ENCODE measurements at places on chromosomes 1 and 21. TPM values are rescaled to one million over a fixed set of nuclear protein-coding genes. Genes with fewer than 3 reads are reported as not detected.

MPL gene
- not detected for total RNA-seq

NEK2 gene
- 43.3 TPM for total RNA-seq

SLFNL1 gene
- total RNA-seq = 0.28 TPM

FCRLA gene
- total RNA-seq = 2.3 TPM

SRSF10 gene
- total RNA-seq = 77.8 TPM

ZNF695 gene
- 0.56 TPM for total RNA-seq

ASAP3 gene
- total RNA-seq = 10.5 TPM

NBPF6 gene
- total RNA-seq = not detected

KIAA0319L gene
- 40.5 TPM for total RNA-seq

Data from regular cardiac myocyte (primary cell).